ENCODE measurements at places on chromosomes 2 and 18.

DNA sequence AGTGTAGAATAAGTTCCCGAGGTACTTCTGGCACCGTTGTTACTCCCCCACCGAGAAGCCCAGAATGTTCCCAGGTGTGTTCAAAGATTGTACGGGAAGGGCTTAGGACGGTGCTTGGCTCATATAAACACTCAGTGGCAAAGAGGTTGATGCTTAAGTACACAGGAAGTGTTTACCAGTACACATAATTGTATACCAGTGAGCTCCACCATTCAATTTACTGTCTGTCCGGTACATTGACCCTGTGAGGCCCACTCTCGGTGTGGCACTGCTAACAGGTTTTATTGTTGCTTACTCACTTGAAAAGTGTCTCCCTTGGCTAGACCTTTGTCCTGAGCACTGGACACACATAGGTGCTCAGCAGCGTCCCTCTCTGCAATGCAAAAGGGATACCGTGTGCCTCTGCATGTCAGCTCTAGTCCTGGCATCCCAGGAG, 191.0 kb downstream of the NEDD4L start:
- no peak for DNase-seq

- DNase-seq: no peak
Observed at GRCh38 chr18:48632676-48633257, 93.9 kb downstream of the CTIF start.

DNA sequence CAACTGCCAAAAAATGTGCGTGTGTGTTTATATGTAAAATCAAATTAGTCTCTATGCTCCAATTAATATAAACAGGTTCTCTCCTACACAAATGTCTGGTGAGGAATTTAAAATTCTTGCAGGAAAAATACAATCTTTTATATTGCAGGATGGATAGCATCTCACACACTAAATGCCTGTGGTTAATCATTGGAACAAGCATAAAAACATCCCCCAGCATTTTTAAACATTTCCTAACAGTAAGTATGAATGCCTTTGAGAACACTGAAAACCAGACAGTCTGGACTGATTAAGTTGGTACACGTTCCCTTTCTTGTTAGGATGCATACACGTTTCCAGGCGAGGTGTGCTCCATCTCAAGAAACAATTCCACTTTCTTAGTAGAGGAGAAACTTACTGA, 29.9 kb upstream of the PDE1A start:
- DNase-seq: no peak

GRCh38 chr18:3056311-3056710, 43.4 kb upstream of the LPIN2 start:
- DNase-seq: no peak

GRCh38 chr2:18062892-18063291, 184.4 kb downstream of the KCNS3 start:
- DNase-seq: no peak

GRCh38 chr2:27408601-27409320, 630 bp downstream of the PPM1G start:
- no peak for DNase-seq

- no peak for DNase-seq
Observed at GRCh38 chr2:28662044-28662443, 89.6 kb upstream of the PPP1CB start.

- no peak for DNase-seq
Observed at GRCh38 chr18:40902436-40902835, 1052.6 kb upstream of the PIK3C3 start.

DNA sequence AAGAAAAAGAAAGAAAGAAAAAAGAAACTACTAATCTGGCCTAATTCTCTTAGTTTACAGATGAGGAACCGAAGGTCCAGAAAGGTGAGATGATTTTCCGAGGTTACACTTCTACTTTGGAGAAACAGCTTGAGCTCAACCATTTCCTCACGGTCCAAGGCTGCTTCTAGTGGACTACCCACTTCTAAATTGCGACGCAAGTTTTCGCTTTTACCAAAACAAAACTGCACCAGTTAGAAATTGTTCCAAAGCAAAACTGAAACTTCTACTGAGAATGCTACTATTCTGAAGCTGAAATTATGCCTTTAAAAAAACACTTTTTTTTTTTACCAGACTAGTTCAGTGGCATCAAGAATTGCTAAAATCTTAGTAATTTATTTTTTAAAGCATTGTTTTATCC, 101.6 kb downstream of the INO80D start:
- DNase-seq: no peak

Data from anterior cingulate cortex (tissue), 58 donors.